ENCODE measurements at places on chromosomes 5 and 9.

- DNase-seq: no peak
Observed at GRCh38 chr5:178330791-178331404, 98.3 kb upstream of the PHYKPL start.

GRCh38 chr5:157479166-157479565, 19.2 kb downstream of the NIPAL4 start:
- no peak for DNase-seq

- DNase-seq: no peak
Observed at GRCh38 chr5:139282197-139282557, 11.4 kb upstream of the MATR3 start.

GRCh38 chr5:42250-42649, 49.7 kb upstream of the PLEKHG4B start:
- no peak for DNase-seq

DNA sequence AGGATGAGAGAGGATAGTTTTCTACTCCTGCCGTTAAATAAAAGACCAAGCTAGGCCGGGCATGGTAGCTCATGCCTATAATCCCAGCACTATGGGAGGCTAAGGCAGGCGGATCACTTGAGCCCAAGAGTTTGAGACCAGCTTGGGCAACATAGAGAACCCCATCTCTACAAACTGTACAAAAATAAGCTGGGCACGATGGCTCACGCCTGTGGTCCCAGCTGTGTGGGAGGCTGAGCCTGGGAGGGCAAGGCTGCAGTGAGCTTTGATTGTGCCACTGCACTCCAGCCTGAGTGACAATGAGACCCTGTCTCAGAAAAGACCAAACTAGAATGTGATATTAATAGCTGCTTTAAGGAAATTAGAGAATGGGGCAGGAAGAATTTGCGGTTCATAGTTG, 158.4 kb downstream of the NIPBL start:
- no peak for DNase-seq

DNA sequence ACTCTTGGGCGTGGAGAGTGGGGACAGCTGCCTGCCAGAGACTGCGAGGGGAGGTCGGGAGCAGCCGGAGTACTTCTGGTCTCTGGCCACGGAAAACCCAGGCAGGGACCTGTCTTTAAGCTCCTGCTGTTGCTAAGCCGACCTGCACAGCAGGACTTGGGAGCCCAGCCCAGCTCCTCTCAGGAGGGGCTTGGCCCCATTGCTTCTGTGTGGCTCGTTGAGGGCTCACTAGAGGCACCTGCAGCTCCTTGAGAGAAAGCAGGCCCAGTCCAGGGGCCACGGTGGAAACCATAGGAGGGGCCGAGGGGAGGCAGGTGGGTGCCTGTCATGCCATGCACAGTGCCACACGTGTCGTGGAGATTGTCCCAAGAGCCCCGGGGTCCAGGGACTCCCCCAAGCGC, 3.3 kb upstream of the LCN2 start:
- DNase-seq: peak; percentile 11

GRCh38 chr5:163916376-163916775, 411.0 kb downstream of the MAT2B start:
- no peak for DNase-seq

DNA sequence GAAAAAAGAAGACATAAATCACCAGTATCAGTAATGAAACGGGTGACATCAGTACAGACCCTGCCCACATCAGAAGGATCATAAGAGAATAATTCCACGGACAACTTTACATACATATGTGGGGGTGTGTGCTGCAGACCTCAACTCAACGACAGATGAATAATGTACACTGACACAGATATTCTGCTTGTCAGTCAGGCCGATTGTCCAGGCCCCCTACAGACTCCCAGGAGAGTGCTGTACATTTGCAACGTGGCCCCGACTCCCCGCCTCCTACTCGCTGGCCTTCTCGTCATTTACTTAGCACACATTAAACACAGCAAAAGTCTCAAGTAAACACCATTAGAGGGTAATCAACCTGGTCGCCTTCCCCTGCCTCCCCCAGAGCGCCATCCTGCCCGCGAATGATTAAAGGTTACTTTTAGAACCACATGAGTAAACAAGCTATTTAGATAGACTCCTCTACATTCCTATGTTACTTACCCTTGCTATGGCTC, 3.5 kb upstream of the TMED9 start:
- DNase-seq: no peak

DNA sequence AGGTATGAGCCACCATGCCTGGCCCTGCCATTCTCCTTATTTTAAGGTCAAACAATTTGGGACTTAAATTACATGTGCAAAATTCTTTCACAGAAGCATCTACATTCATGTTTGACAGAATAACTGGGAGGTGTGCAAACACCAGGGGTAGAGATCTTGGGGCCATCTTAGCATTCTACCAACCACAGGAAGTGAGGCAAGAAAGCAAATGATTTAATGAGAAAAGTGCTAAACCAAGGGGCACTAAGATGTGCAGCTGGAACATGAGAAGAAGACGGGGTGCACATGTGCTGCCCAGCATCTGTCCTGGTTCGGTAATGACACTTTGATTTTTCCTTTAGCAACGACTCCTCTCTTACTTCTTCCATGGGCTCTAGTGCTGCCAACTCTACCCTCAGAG, 1.2 kb upstream of the F12 start:
- DNase-seq: no peak

- no peak for DNase-seq
Observed at GRCh38 chr9:79111653-79112052, 460.1 kb upstream of the TLE4 start.

DNA sequence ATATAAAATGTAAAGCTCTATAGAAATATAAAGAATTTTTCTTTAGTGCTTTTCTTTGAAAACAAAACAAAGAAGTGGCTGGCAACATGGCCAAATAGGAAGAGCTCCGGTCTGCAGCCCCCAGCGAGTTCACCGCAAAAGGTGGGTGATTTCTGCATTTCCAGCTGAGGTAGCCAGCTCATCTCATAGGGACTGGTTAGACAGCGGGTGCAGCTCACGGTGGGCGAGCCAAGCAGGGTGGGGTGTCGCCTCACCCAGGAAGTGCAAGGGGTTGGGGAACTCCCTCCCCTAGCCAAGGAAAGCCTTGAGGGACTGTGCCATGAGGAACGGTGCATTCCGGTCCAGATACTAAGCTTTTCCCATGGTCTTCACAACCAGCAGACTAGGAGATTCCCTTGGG, 21.0 kb upstream of the TIMD4 start:
- DNase-seq: no peak

- no peak for DNase-seq
Observed at GRCh38 chr5:149046196-149046829, 16.5 kb downstream of the SH3TC2 start.

DNA sequence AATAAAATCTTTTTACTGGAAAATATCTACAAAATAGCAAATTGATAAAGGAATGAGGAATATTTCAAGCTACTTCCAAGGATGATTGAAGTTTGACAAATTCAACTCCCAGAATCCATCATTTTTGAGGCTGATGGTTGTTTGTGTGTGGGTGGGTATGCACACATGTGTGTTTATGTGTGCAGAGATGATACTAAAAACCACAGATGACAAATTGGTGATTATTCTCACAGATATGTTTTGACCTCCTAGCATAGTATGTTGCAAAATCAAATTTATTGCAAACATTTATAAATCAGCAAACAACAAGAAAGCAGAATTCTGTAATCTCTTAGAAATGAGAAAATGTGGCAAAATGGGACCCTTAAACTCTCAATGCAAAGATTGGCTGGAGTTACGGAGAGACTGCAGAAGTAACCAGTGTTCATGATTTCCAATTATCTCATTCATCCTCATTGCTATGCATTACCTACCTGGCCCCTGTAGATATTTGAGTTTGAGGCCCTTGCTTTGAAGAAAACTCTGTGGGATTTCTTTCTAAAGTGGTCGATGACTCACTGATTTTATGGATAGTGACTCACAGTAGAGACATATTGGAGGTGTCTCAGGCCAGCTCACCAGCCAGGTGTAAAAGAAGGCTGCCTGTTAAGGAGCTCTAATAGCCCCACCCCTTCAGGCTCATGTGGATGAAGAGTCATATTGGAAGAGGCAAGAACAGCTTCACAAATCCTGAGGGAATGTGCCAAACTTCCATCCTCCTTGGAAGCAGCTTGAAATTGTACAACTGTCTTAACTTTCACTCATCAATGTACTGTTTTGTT, 44.6 kb upstream of the TMC1 start:
- no peak for DNase-seq

DNA sequence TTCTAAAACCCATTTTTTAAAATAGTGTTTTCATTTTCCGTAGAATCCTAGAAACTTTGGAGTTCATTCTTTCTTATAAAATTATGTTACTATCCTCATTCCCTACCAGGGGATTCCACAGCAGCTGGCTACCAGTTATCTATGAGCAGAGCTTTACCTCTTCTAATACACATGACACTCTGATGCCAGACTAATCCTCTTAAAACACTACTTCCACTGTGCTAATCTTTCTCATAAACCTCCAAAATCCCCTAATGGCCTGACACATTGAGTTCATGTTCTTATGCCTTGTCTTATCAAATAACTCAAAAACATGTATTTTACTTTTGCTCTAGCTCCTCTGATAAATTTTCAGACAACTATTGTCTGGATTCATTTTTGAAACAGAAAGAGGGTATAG, 633.6 kb upstream of the FTMT start:
- no peak for DNase-seq
